Liver (tissue), 10 donors: ENCODE measurements at places on chromosomes 2 and 18.

DNA sequence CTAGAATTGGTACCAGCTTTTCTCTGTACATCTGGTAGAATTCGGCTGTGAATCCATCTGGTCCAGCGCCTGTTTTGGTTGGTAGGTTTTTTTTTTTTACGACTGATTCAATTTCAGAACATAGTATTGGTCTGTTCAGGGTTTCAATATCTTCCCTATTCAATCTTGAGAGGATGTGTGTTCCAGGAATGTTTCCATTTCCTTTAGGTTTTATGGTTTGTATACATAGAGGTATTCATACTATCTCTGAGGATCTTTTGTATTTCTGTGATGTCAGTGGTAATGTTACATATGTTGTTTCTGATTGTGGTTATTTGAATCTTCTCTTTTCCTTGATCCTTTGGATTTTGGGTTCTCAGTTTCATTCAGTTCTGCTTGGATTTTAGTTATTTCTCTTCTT is 172.1 kb upstream of the ITGA4 start:
- DNase-seq = no peak

GRCh38 chr2:75042823-75043222 is 84.4 kb downstream of the POLE4 start:
- no peak for DNase-seq

- DNase-seq = no peak
Observed at GRCh38 chr18:75966431-75966830, 528.6 kb downstream of the ZNF516 start.

DNA sequence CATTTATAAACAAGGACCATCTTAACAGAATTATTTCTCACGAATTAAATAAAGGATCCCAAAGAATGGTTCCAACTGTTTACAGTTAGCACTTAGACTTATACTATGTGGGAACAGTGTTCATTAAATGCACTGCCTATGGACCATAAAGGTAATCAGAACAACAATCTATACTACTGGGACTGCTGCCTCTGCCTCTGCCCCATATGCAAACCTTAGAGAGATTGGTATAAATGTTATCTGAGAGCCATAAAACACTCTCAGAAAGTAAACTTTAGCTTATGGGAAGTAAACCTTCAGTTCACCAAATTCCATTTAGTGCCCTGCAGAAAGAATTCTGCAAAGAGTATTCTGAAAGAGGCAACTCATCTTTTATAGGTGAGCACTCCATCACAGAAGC is 448.0 kb downstream of the NCKAP5 start:
- no peak for DNase-seq

GRCh38 chr18:57023275-57023882 is 123.5 kb upstream of the BOD1L2 start:
- no peak for DNase-seq

- no peak for DNase-seq
Observed at GRCh38 chr2:57402755-57403154, 643.9 kb upstream of the VRK2 start.

DNA sequence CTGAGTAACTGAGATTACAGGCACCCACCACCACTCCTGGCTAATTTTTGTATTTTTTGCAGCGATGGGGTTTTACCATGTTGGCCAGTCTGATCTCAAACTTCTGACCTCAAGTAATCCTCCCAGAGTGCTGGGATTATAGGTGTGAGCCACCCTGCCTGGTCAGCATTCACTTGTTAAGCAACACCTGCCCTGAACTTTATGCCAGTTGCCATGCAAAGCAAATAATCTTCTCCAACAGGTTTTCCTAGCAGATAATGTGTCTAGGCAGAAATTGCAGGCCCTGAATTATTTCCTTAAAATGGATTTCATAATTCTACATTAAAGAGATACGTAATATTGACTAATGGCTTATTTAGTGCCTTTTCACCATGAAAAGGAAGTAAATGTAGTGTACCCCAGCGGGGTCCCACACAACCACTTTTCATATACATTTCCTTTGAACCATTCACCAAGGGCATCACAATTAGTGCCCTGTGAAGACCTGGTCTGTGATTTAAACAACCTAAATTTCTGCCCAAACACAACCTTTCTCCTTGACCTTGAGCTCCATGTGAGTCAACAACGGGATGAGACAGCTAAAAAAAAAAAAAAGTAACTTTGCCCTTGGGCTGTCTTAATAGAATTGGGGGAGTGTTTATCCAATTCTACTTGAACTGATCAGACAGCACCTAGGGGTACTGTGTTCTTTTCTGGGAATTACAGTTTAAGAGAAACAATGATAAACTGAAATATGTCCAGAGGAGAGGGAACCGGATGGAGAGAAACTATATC is 41.6 kb downstream of the EEF1B2 start:
- DNase-seq = no peak

- DNase-seq = no peak
Observed at GRCh38 chr2:51535763-51536162, 503.8 kb upstream of the NRXN1 start.
